Endothelial cell of umbilical vein (primary cell): ENCODE measurements at places on chromosomes 16 and 17. TPM values are rescaled to one million over a fixed set of nuclear protein-coding genes. Genes with fewer than 3 reads are reported as not detected.

The SPNS2 gene
- total RNA-seq = 56.6 and 77.3 TPM in 2 replicates

The KREMEN2 gene
- not detected in 2 replicates for total RNA-seq

GRCh38 chr17:55722742-55723487 is at the start of gene TMEM100:
TMEM100 (minus strand) TSS chr17:55722864; CDS start chr17:55721070, 1,794 bp downstream.
- peak; percentile 73 for DNase-seq

DNA sequence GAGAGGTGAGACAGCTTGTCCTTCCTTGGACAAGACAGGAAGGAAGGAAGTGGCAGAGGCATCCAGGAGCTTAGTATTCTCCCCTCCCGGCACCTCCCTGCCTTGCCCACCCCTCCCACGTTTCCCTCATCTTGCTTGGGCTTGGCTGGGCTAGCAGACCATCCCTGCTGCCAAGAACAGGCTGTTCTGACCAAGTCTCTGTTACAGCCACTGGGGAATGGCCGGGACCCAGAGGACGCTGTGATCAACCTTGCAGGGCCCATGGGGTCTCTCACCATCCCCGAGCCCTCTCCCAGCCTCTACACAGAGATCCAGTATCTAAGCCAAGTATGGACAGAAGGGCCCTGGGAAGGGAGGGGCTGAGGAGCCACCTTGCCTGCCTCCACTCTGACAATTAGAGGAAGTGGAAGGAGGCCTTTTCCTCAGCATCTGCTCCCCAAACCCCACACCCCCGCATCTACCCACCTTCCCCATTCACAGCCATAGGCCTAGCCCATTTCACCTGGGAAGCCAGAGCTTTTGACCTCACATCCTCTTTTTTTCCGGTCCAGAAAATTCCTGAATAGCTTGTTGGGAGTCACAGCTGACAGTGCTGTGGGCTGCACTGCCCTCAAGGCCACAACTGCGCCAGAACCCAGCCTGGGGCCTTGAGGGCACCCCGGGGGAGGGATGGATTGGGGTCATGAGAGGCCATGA is 14.1 kb downstream of the CD300LG start:
- DNase-seq = no peak

DNA sequence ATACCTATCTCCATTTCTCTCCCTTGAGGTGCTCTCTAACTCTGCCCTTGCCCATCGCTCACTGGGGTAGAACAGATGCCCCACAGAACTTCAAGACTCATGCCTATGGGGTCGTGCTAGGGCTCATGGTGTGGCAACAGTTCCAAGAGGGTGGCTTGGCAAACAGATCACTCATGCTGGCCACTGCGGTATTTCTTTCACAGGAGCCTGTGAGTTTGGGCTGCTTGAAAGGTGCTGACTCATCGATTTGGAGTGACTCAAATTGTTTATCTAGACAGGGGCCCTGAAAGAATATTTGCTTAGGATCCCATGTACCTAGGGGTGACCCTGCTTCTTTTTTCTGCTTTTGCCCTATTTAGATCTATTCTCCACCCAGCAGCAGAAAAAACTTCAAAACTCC is 69.9 kb downstream of the IRX5 start:
- no peak for DNase-seq

DNA sequence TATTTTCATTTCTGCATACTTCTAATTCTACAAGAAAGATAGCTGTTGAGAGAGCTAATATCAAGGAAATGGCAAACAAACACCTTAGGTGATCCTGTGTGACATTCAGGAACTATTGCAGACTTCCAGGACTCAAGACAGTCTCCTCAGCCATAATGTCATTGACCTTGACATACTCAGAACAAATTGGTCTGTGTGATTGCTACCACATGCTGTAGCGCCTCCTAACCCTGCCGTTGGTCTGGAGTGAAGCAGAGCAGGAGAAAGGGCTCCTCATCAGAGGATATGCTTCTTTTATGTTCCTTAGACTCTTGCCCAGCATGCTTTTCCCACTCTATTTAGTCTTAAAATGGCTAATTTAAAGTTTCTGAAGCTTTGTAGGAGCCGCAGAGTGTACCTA is 194.2 kb upstream of the TBX2 start:
- DNase-seq = no peak

DNA sequence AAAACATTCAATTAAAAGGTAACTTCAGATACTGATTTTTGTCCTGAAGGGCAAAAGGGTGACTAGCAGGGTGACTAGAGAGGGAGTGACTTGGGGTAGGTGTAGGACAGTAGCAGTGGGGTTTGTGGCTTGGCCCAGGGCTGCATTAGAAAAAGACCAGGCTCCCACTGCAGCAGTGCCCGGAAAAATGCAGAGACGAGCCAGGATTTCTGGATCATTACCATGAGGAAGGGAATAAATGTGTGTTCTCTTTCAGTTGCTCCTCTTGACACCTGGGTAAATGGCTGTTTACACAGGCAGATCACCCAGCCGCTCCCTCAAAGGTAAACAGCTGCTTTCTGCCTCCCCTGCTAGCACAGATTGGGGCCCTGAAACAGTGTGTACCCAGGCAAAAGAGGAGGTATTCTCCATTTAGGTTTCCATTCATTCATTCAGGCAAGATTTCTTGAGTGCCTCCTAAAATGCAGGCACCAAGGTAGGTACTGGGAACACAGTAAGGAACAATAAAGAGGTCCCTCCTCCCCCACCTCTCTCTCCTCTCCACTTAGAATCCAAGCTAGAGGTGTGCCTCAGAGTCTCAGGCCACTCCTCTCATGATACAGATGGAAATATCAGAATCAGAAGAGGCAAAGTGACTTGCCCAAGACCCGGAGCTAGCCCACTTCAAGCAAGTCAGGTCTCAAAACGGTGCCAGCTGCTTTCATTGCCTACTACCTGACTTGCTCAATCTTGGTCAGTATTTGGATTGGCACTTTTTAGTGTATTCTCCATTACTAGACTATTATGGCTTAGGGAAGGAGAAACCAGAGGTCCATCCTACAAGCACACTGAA is 15.2 kb upstream of the TOX3 start:
- DNase-seq = no peak

DNA sequence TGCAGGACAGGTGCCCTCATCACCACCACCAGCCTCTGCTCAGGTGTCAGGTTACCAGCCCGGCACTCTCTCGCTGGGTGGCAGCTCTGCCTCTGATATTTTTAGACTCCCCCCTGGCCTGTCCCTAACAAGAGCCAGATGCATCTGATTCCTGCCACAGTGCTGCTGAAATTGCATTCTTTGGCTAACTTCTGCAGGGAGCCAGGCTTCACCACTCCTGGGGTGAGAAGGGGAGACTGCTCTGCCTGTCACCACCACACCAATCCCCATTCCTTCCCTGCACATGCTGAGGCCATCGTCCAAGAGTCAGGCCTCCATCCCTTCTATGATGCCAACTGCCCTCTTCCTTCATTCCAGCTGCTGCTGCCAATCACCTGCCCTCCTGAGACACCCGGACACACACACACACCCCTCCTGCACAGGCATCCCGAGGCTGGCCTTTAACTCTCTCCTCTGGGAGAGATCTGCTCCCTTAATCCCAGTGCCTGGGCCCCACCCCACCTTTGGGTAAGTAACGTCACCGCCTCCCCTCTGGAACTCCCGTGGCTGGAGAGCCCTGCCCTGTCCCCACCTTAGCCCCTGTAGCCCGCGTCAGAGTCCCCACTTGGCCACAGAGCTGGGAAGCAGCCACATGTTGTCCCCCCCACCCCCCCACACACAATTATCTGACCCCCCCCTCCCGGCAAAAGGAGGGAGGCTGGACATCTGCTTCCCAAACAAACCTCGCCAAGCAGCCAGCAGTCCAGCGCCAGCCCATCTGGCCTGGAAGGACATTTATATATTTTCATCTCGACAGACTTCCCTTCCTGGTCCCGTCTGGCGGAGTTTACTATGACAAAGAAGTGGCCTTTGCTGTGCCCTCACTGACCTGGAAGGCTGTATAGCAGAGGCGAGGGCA is 2.8 kb downstream of the EMP2 start:
- DNase-seq = no peak

DNA sequence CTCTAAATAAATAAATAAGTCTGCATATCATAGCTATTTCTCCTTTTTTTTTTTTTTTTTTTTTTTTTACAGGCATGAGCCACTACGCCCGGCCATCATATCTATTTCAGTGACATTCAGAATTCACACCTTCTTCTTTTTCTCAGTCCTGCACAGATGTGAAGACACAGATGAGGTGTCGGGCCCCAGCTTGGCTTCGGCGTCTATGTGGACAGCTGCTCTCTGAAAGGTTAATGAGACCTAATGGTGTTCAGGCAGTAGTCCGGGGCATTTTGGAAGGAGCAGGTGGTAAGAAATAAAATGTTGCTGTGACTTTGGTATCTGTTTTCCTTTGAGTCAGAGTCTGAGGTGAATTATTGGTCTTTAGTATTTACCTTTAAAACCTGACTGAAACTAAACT is 23.6 kb downstream of the TANGO6 start:
- no peak for DNase-seq
